ENCODE measurements at places on chromosomes 1 and 21.
A peak's percentile ranks its signal among the peaks of the same experiment; 100 is the strongest.

DNA sequence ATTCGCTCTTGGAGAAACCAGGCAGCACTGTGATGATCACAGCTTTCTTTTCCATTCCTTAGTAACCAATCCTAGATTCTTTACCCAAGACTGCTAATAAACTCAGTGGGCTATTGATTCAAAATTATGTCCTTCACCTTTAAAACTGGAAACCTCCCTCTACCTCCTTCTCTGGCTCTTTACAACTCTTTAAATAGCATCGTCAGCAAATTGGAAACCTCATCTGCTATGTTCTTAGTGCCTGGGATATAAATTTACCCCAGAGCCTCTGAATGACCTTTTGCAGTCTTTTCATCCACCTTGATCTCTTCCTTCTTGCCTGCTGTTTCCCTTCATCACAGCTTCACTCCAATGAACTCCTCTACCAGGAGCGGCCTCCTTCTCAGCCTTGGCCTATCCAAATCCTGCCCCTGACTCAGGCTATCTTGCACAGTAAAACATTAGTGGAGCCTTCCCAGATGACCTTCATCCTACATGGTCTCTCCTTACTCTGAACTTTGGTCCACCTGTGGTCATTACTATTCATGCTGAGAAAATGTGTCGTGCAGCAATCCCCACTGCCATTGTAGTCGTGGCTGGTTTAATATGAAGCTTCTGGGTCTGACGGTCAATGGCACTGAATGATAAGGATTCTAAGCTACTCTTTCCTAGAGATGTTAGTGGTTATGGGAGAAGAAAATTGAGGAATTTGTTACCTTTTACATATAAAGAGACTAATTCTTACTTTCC, 644.1 kb downstream of the SMYD3 start:
- no peak for DNase-seq

- DNase-seq, result no peak
Measured at GRCh38 chr1:7113822-7114221, 328.6 kb downstream of the CAMTA1 start.

- no peak for DNase-seq
Measured at GRCh38 chr1:165562571-165562970, 18.8 kb downstream of the LRRC52 start.

- DNase-seq, result no peak
Measured at GRCh38 chr1:80059940-80060339, 1053.4 kb upstream of the ADGRL4 start.

DNA sequence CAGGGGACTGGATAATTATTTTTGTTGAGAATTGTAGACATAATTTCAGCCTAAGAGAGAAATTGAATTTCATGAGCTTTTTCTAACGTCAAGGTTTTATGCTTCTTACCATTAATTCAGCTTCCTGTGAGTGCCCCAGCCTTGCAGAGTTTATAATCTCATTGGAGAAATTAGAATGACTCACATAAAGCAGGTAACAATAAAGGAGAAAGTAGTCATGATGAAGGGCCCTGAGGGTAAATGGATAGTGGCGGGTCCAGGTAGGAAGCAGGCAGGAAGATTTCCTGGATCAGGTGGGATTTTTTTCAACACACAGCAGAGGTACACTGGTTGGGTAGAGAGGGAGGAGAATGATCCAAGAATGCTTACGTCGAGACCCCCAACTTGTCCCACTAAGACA, 311.4 kb downstream of the BARHL2 start:
- no peak for DNase-seq

- peak; percentile 20 for DNase-seq
Measured at GRCh38 chr1:35807614-35808449, at the start of gene AGO4. TSS of gene AGO4 (plus strand) at chr1:35808016. CDS start at chr1:35808417, 401 bp downstream.

- no peak for DNase-seq
Measured at GRCh38 chr1:97139512-97139911, 417.9 kb downstream of the PTBP2 start.

DNA sequence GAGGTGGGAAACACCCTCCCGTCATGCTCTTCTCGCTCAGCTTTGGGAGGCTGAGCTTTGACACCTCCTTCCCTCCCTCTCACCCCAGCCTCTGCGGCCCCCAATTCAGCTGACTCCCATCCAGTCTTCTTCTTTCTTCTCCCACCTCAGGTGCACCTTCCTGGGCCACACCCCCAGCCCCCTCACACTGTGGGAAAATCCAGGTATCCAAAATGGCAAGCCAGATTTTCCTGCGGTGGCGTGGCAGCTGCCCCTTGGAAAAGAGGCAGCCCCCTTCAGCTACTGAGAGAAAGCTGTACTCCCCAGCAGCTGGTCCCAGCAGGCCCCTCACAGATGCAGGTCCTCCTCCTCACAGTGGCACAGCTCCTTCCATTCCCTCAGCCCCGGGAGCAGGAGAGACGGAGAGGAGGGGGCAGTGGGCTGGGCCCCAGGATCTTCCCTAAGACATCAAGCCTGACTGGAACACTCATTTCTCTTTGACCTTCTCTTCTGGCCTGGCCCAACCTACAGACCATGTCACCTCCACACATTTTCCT, 61.6 kb downstream of the OPTC start:
- no peak for DNase-seq

DNA sequence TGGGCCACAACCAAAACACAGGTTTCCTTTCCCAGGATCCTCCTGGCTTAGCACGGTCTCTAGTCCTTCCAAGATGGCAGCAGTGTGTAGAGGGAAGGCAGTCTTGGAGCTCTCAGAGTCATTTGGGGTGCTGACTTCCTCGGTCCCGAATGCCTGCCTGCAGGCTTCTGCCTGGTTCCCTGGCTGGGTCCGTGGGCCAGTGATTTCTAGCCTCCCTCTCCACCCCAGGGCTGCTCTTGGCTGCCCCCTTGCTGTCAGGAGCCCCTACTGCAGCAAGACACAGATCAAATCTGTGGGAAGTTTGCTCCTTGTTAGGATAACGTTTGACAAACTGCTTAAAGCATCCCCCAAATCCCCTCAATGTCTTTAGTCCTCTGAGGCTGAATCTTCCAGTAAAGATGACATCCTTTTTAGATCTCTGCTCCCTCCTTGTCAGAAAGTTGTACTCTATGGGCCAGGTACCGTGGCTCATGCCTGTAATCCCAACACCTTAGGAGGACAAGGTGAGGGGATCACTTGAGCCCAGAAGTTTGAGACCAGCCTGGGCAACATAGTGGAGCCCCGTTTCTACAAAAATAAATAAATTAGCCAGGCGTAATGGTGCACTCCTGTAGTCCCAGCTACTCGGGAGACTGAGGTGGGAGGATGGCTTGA, 272.5 kb downstream of the RRAGC start:
- no peak for DNase-seq

DNA sequence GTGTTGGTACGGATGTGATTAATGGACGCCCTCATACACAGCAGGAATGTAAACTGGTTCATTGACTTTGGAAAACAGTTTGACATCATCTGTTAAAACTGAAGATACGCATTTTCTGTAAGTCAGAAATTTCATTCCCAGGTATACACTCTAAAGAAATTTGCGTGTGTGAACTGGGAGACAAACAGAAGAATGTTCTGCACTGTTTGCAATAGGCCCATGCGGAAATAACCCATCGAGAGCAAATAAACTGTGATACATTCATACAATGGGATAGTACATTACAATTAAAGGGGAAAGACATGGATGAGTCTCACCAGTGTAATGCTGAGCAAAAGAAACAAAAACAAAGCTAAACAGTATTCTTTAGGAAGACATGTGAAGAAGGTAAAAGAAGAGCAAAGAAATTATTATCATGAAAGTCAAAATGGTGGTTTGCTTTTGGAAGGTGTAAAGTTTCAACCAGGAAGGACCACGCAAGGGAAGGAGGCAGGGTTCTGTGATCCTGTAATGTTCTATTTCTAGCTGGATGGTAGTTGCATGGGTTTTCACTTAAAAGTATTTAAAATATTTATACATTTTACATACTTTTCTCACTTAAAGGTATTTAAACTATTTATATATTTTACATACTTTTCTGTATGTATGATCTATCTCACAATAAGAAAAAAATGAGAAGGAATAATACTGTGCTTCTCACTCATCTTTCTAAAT, 30.3 kb downstream of the INTS7 start:
- no peak for DNase-seq

- DNase-seq, result no peak
Measured at GRCh38 chr1:12048372-12048771, 14.7 kb upstream of the TNFRSF8 start.

DNA sequence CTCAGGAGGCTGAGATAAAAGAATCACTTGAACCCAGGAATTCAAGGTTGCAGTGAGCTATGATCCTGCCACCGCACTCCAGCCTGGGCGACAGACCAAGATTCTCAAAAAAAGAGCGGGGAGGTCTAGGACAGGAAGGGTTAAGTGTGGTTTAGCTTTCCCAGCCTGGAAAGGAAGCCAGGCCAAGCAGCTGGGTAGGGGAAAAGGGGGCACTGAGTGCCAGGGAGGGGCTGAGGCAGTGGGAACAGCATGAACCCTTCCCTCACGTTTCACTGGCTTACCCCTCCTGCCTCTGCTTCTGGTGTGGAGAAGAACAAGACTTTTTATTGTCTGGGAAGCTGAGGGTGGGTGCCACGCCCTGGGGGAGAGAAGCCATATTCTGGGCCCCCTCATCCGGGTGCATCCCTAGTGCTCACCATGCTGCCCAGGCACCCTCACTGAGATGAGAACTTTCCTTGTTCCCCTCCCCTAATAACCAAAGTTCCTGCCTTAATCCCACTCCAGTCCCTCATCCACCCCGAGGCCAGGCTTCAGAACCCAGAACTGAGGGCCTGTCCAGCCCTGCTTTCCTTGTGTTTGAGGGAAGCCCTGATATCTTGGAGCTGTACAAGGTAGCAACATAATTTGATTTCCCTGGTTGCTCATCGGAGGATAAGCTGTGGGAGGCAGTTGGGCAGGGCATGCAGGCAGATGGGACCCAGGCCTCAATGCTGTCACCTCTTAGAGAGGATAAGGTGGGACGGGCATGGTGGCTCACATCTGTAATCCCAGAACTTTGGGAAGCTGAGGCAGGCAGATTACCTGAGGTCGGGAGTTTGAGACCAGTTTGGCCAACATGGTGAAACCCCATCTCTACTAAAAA, 2.0 kb upstream of the LMNA start:
- DNase-seq, result no peak

DNA sequence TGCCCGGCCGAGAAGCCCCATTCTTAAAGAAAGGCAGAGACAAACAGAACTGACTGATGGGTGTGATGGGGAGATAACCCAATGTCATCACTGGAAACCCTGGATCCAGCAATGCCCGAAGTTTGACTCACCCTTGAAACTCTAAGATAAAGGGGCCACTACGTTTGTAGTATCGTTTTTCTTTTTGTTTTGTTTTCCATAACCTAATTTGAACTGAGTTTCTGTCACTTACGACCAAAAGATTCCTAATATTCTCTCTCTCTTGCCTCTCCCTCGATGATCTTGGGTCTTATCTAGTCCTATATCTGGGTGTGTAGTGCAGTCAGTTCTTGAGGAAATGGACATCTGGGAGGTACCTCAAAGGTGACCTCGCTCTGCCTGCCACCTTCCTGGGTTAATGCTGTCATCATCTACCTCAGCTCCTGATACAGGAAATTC, 57.8 kb upstream of the ID3 start:
- no peak for DNase-seq

GRCh38 chr21:16020878-16021277, 291.1 kb downstream of the USP25 start:
- no peak for DNase-seq

DNA sequence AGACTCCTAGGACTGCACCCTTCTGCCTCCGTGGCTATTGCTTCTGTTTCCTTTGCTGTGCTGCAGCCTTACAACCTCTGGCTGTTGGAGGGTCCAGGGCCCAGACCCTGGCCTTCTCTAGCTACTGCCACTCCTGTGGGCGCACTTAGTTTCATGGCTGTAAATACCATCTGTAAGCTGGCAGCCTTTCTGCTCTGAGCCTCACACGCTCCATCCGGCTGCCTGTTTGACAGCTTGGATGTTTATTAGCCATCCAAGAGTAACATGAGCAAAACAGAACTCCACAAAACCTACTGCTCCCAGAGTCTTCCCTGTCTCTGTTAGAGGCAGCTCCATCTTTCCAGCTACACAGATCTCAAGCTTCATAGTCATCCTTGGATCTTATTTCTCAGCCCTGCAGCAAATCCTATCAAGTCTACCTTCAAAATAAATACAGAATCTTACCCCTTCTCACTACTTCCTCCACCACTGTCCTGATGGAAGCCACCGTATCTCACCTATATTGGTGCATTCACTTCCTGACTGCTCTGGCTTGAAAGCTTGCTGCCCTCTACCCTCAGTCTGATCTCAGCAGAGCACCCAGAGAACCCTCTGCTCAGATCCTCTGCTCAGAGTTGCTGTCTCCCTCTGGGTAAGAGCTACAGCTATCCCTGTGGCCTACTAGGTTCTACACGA, 19.1 kb downstream of the SLC25A33 start:
- DNase-seq, result no peak

DNA sequence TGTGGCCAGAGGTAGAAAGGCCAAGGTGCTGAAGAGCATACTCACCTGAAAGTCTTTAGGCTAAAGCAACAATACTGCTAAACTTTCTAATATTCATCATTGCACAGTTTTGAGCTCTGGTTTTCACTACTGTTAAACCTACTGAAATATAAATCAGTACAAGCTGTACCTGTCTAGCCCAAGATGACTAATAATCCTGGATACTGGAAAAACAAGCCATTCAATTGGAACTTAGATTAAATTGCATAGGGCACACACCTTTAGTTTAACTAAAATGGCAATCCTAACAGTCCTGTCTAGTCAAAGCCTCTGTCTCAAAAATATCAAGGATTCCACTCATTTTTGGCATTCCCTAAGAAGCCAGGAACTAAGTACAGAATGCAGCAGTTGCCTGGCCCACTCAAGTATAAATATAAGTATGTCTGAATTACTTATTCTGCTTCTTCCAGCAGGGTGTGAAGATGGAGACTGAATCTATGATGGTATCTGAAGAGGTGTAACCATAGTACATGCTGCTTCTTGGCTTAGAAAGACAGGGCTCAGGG, 3.1 kb downstream of the CHML start:
- DNase-seq, result no peak

- no peak for DNase-seq
Measured at GRCh38 chr1:111179968-111180533, 20.4 kb downstream of the DENND2D start.

DNA sequence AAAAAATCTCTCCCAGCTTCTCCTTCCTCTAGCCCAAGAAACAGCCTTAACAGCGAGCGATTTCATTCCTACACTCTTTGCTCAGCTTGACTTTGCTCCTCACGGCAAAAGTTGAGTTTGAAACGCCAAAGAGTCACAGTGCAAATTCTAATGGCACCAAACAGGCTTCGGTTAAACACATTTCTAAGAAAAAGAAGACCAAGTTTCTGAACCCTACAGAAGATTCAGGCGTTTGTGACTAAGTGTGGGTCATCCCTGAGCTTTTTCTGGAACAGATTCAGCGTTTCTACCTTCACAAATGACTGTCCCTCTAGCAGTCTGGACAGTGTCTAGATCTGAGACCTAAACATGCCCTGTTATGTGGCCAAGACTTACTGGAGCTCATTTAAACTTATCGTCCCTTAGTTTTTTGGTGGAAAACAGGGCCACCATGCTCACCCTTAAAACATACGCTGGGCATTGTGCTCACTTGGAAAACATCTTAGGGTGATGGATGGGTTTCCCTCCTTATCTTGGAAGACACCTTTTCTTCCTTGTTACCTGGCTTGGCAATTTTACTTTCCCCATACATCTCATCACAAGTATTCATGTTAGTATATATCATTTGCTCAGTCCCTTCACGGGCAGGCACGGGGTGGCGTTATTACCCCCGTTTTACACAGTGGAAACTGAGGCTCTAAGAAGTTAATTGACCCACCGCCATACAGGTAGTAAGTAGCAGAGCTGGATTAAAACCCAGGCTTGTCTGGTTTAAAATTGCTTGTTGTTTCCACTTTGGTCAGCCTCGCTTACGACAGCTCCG, 1.0 kb downstream of the C1orf198 start:
- DNase-seq, result no peak
